Urothelium cell line (cell line): ENCODE measurements at places on chromosomes 3 and 15.
A peak's percentile ranks its signal among the peaks of the same experiment; 100 is the strongest.

DNA sequence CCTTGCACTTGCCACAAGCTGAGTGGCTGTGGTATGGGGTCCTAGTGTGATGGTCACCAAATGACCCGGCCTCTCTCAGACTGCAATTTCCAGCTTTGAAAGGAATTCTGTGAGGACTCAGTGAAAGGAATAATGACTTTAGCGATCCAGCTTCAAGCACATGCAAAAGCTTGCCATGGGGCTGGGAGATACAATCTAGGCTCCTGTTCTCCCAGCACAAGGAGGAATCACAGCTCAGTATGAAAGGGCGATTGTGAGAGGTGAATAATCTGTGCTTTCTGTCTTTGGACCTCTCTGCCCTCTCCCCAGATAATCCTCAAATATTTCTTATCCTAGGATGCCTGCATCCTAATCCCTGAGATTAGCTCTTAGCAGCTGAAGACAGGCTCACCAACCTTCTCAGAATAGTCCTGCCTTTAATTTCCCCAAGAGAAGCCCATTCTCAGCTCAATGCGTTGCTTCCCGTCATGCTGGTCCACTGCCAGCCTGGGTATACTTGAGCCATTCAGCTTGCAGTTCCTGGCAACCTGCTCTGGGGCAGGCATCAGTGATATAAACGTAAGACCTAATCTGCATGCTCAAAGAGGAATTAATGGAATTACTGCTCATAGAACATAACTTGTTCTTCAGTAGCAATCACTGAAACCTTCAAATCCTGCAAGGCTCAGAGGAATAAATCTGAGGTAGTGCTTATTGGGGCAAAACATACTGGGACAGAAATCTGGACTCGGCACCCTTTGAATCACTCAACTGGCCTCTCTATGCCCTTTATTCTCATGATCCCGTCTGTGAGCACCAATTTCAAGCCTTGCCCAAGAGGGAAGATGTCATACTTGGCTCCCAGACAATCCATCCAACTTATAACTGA is 15.1 kb downstream of the TLNRD1 start:
- DNase-seq = no peak

DNA sequence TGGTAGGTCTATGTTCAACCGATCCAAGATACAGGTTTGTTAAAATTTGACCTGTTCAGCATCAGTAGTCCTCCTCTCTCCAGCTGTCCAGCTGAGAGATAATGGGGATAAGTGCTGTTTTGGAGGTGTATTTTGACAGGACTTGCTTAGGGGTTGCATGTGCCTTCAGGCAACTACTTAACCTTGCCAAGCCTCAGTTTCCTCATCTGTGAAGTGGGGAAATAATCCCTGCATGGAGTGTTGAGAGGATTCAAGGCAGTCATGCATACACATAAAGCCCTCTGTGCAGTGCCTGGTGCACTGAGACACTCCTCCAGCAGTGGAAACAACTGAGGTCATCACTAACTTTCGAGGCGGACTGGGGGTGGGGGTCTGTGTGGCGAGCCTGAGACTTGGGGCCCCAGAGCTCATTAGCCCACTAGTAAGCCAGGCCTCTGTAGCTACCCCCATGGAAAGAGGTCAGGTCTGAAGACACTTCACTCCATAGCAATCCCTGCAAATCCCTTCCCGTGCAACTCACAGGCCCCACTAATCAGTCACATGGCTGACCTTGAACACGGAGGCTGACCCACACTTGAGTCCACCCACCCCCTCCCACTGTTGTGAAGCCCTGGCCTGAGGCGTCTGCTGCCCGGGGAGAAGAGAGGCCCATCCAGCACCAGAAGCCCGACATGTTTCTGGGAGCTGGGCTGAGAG is 25.9 kb upstream of the SLC6A6 start:
- DNase-seq = no peak

- no peak for DNase-seq
These were observed 32.4 kb upstream of the LDHAL6B start for GRCh38 chr15:59174151-59174834.

GRCh38 chr3:178289544-178290160 is 246.6 kb upstream of the KCNMB2 start:
- no peak for DNase-seq

- peak; percentile 52 for DNase-seq
These were observed 18.3 kb upstream of the ATP8B4 start for GRCh38 chr15:50137330-50137761.

- no peak for DNase-seq
These were observed 115.2 kb downstream of the GABRG3 start for GRCh38 chr15:27086149-27086548.

DNA sequence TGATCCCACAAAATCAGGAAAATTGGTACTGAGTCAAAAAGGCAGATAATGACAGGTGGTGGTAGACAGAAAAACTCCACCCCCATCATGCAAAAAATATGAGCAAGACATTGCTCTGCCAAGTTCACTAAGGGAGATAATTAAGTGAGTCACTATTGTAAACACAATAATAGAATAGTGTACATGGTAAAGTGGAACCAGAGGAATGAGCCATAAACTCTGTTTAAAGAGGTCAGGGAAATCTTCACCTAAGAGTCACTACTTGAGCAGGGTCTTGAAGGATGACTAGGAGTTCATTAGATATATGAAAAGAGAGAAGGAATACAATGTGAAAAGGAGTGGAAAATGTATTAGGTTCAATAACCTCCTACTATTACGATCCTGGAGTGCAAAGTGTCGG is 213.4 kb upstream of the PEX5L start:
- DNase-seq = no peak

DNA sequence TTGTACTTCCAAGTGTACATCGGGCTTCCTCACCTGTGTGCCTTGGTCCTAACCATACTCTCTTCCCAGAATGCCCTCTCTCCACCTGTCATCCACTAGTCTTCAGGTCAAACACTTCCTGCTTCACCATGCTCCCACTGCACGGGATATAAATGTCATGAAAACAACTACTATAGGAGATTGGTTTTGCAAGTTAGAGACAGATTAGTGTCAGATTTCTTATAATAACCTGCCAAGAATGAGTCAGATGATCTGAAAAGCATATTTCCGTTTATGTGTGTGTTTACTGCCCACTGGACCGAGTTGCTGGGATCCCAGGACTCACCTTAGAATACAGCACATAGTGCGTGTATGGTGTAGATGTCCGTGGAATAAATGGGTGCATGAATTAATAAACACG is 21.4 kb downstream of the PLA1A start:
- no peak for DNase-seq

- no peak for DNase-seq
These were observed 15.6 kb downstream of the MELTF start for GRCh38 chr3:197014024-197014423.

DNA sequence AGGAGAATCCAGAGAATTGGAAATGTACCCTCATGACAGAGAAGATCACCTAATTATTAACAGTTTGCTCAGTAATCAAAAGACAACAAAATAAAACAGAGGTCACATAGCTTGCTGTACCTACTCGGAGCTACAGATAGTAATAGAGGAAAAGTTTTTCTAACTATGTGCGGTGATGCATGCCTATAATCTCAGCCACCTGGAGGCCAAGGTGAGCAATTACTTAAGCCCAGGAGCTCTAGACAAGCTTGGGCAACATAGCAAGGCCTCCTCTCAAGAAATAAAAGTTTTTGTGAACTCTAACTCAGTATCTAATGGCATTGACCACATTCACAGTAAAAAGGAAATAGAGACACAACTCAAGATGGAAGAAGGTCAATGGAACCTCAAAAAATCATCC is 243.6 kb downstream of the ATP8B4 start:
- DNase-seq = no peak

DNA sequence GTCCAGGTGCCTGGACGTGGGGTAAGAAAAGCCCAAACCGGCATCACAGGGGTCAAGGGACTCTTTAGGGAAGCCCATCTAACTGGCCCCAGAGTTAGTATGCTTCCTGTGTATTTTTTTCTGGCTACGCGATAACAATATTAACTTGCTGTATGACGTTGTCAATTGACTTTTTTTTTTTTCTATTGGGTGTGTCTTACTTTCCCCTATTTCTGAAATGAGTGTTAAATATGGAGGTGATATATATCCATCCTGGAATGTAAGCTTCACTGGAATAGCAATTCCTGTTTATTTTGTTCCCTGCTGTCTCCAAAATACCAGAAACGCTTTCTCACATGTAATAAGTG is 598 bp upstream of the GMNC start:
- DNase-seq = no peak

GRCh38 chr3:67109651-67110204 is 111.6 kb downstream of the KBTBD8 start:
- peak; percentile 37 for DNase-seq

DNA sequence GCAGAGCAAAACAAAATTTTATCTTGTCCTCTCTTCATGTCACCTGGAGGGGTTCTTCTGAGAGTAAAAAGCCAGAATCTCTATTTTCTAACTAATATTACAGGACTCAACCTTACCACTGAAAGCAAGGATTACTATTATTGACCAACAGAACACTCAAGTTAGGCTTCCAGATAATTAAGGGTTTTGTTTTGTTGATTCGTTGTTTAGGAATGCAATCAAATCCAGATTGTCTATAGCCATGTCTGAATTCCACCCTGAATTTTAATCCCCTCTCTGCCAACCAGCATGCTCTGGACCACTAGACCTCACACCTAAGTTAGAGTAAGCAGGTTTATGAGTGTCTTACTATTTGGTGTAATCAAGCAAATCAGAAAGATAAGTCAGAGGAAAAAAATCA is 90.7 kb downstream of the PEAK1 start:
- DNase-seq = no peak

DNA sequence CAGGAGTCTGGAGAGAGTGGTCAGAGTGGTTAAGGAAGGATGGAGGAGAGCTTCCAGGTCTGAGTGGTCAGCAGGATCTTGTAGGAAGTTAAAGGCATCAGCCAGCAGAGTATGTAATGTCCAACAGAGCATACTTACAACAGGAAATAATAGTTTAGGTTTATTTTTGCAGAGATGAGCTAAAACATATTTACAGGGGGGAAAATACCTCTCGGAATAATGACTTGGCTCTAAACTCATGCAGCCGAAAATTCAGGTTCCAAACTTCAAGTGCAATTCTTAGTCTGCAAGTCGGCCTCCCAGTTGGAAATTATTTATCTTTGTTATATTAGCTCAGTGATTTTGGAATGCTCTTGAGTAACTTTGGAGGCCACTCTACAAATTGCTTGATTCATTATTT is 385.0 kb upstream of the C2CD4B start:
- DNase-seq = no peak

- no peak for DNase-seq
These were observed 53.3 kb downstream of the FNDC3B start for GRCh38 chr3:172092658-172093057.

DNA sequence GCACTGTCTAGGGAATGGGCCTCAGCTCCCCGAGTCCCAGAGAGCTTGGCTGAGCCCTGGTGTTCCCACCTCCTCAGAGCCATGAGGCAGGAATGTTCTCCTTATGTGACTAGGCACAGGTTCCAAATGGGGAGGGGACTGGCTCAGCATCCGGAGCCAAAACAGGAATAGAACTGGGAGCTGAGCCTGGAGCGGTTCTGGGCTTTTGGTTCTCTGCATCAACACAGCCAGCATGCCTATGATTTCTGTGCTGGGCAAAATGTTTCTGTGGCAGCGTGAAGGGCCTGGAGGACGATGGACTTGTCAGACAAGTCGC is at the start of gene FAM131A:
TSS of gene FAM131A (plus strand) at position 202 of the 316 bp plus-strand sequence. CDS start at position 233, 31 bp downstream.
- DNase-seq = no peak

DNA sequence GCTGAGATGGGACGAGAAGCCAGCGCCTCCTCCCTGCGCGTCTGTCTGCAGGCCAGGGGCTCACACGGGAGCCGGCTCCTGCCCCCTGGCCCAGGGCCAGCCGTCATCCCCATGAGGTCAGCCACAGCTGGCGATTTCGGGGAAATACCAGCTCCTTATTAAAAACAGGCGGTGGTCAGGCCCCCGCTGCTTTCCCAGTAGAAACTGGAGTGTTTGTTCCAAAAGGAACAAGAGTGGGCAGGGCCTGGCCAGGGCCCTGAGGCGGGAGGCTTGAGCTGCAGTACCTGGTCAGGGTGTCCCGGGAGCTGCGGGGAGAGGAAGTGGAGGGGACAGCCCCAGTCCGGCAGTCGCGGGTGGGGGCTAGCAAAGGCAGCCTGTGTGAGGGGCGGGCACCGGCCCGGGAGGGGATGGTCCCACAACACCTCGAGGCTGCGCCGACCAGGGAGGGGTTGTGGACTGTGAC is 17.8 kb downstream of the MYL3 start:
- peak; percentile 77 for DNase-seq

- DNase-seq = no peak
These were observed 16.4 kb downstream of the UBE2E2 start for GRCh38 chr3:23219552-23219951.

GRCh38 chr3:25226747-25227146 is 201.3 kb upstream of the RARB start:
- DNase-seq = no peak

DNA sequence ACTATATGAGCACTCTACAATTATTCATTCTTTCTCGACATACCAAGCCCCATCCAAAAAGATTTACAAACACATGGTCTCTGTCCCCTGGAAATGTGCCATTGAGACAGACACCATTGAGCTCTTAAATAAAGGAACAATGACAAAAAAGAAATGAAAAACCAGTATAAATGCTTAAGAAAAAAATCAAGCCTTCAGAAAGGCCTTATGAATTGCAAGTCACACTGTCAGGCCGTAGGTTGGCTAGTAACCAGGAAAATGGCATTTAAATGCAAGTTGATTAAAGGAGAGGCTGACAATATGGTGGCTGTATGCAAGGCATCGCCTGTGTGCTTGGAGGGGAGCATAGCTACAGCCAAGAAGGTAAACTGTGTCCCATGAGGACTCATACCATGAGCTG is 49.7 kb downstream of the SRGAP3 start:
- DNase-seq = no peak

DNA sequence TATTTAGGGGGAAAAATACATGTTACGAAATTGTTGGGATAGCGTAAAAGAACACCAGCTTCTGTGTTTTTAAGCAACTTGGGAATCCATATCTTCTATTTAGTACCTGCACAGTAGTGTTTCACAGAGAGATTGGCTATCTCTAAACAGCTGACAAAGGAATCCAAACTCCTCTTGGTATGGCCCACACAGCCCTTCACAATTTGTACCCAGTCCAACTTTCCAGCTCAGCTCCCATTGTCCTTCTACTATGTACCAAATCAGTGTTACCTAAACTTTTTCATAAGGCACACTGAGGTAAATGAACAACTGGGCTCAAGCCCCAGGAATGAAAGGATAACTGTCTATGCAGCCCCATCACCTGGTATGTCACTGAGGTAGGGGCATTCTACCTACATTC is 61.9 kb downstream of the TNIK start:
- no peak for DNase-seq

DNA sequence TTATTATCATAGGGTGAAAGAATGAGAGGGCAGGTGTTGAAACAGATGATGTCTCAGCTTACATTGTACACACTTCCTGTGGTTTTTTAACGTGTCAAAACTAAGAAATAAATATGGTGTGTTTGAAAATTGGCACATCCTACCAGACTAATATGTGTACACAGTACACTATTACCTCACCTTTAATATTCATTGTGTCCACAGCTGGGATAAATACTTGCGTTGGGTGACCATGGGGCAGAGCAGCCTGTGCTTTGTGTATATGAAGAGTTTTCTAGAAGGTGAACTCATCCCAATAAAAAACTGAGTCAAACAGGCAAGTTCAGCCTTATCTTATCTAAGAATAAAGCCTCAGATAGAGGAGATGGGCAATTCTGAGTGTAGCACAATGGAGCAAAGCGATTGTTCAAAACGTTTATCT is 17.3 kb downstream of the SUCNR1 start:
- DNase-seq = peak; percentile 3

GRCh38 chr3:2360815-2361214 is 262.1 kb downstream of the CNTN4 start:
- DNase-seq = no peak

GRCh38 chr15:39642011-39642640 is 61.2 kb downstream of the THBS1 start:
- peak; percentile 43 for DNase-seq

GRCh38 chr3:100850701-100851100 is 141.4 kb downstream of the TFG start:
- no peak for DNase-seq
